ENCODE measurements at places on chromosomes 2 and 18.

DNA sequence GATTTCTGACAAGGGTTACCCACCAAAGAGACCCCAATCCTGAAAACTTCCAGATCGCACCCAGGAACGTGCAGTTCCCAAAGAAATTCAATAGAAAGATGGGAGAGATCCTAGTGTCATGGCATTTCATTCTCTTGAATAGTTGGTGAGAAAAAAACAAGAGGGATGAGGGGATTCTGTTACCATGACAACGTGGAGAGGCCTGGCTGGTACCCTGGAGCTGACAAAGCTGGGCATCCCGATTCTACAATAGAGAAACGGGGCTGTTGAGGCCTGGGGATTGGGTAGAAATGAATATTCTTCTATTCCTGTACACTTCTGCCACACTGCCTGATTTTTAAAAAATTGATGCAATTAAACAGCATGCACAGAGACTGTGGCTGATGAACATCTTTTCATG is 41.0 kb downstream of the POLE4 start:
- no peak for DNase-seq

DNA sequence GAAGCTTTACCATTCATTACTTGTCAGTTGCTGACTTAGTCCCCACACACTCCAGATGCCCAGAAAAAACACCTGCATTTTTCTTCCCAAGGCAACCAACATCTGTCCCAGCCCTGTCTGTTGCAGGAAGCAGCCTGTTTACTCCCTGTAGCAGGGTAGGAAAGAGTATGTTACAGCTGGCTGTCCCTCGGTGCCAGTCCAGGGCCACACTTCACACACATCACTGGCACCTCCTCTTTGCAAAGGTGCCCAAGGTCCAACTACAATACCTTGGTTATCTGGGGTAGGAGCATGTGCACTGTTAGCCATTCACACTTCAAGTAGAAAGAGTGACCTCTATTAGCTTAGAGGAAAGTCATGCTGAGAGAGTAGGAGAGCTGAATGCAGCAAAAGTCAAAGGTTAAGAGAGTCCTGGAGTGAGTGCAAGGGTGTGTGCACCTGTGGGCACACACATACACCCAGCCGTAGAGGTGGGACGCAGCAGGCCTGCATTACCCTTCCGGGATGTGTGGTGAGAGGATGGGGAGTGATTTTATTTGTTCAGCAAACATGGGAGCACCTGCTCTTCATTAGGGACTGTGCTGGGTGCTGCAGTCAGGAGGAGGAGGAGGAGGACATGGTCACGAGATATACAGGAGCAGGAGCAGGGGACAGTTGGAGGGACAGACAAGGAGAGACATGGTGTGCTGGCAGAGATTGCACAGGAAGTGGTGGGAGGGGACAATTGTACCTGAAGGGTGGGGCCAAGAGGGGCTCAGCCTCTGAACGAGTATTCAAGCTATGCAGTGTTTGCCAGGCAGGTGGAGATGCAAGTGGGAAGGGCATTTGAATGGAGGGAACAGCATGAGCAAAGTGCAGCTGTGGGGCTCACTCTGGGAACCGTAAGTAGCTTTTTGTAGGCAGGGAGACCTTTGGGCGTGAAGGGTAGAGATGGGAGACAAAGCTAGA is 69.8 kb downstream of the TSN start:
- DNase-seq = no peak

GRCh38 chr2:103982691-103983090 is 871.2 kb upstream of the POU3F3 start:
- DNase-seq = no peak

- DNase-seq = no peak
These were observed 306.4 kb downstream of the RBM43 start for GRCh38 chr2:150955231-150955630.

- no peak for DNase-seq
These were observed 19.4 kb downstream of the CHMP3 start for GRCh38 chr2:86543793-86544192.

- DNase-seq = no peak
These were observed 470.1 kb downstream of the TMX3 start for GRCh38 chr18:68244786-68245185.

DNA sequence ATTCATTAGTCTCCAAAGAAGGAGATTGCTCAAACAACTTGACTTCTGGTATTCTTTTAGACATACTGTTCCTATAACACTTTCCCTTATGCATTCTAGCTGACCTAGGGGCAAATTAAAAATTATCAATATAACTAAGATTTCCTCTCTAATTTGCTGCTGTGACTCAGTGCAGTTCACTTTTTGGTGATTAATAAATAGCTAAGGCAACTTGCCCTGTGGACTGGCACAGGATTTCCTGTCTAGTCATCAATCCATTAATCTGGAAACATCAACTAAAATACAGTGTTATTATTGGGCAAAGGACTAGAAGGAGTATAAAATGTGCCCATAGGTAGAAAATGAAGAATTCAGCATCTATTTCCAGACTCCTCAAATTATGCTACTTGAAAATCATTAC is 83.5 kb upstream of the SERPINE2 start:
- no peak for DNase-seq

GRCh38 chr2:160479269-160479668 is 14.3 kb downstream of the RBMS1 start:
- DNase-seq = no peak

- DNase-seq = no peak
These were observed 203.1 kb downstream of the KLHL29 start for GRCh38 chr2:23588106-23588505.

- DNase-seq = no peak
These were observed 8.0 kb downstream of the AGXT start for GRCh38 chr2:240876475-240877251.

DNA sequence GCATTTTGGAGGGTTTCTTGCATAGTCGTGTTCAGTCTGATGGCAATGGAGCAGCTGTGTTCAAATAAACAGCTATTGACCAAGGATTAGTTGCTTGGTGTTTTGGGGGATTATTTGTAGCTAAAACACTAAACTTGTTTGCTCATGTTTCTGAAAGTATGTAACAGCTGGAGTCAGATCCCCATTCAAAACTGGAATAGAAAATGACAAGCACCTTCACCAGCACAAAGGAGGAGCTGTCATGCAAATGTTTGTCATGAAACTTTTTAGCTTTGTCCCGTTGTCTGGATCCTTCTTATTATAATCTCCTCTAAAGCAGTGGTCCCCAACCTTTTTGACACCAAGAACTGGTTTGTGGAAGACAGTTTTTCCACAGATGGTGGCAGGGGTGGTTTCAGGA is 96.9 kb upstream of the ZNF236 start:
- DNase-seq = no peak

- no peak for DNase-seq
These were observed 39.8 kb downstream of the ADCYAP1 start for GRCh38 chr18:944440-944839.

GRCh38 chr2:88377641-88377991 is 74.9 kb downstream of the FOXI3 start:
- no peak for DNase-seq

DNA sequence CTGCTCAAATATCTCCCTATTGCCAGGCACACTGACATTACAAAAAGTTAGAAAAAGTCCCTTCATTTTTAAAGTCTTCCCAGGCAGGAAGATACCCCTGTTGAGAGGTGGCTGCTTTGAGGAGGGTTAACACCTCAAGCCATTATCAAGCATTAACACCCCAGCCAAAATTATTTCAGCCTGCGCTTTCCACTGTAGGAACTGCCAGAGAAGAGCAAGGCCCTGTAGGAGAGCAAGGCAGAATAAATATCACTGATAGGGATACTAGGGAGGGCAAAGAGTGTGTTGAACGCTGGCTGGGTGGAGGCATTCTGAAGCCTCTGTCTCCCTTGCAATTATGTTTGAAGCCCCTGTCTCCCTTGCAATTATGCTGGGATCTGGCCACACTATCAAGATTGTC is 1020.7 kb upstream of the CELF4 start:
- no peak for DNase-seq

- DNase-seq = no peak
These were observed 209.3 kb upstream of the SOX11 start for GRCh38 chr2:5482929-5483331.

- no peak for DNase-seq
These were observed 11.6 kb downstream of the CDKL4 start for GRCh38 chr2:39232141-39232540.

DNA sequence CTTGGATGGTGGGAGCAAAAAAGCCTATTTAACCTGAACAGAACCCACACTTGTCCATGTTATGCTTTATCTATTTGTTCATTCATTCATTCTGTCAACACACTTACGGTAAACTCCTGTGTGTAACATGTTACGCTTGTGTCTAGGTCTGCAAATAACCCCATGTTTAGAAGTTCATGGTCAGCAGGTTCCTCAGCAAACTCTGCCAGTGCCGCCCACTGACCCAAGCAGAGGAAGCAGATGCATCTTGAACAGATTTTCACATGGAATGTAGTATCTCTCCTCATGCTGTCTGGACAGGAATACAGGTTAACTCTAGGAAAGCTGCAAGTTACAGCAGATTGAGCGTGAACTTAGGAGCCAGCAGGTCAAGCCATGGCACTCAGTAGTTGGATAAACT is 213.7 kb upstream of the COPS8 start:
- DNase-seq = no peak

GRCh38 chr2:131535526-131535925 is 7.8 kb downstream of the CCDC74A start:
- DNase-seq = no peak

DNA sequence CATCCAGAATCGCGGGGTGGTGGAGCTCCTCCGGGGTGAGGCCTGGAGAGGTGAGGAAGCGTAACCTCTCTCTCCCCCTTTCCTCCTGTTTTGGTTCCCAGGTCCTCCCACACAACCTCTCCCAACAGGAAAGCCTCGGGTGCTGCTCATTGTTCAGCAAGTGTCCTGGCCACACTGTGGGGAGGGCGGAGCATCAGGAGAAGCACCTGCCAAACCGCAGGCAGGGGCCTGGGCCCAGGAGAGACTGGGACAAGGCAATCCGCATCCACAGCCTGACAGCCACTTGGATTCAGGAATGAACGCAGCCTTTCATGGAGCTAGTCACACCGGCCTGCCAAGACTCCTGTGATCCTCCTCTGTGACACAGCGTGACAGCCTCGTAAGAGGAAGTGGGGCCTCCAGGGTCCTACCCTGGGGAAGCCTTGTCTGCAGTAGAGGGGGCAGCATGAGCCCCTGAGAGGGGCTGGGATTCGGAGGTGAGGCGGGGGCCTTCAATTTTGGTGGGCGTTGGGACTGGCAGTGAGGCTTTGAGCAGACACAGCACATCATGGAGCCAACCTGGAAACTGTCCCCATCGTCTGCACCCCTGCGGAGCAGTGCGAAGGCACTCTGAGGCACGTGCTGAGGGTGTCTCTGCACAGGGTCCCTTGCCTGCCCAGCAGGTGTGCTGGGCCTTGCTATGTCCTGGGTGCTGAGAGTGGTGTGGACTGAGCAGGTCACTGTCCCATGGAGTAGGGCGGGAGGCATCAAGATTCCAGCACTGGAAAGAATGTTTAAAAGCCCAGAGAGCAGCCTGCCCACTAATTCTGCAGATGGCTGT is 62.2 kb downstream of the EDAR start:
- DNase-seq = no peak

GRCh38 chr2:38940746-38941145 is 51.1 kb downstream of the ARHGEF33 start:
- no peak for DNase-seq

GRCh38 chr18:49527631-49528327 is 34.1 kb upstream of the LIPG start:
- DNase-seq = no peak

GRCh38 chr18:6056171-6056910 is 161.0 kb upstream of the TMEM200C start:
- DNase-seq = no peak

DNA sequence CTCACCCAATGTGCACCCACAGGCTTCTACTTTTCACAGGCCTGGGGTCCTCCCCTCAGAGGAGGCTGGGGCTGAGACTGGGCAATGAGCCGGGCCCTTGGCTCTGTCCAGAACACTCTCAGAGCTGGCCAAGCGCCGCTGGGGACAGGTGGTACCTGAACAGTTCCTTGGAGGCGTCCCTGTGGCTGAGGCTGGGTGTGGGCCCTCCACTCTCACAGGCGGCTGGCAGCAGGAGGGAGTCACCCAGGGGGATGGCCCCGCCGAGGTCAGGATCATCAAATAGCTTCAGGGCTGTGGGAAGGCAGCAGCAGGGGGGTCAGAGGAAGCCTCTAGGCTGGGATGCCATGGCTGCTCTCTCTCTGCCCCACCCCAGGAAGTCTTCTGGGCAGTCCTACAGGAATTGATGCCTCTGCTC is 27.1 kb downstream of the HS1BP3 start:
- no peak for DNase-seq

All from effector CD4-positive, alpha-beta T cell (primary cell).